AG10803 (cell line): ENCODE measurements at places on chromosomes 12 and 14.

DNA sequence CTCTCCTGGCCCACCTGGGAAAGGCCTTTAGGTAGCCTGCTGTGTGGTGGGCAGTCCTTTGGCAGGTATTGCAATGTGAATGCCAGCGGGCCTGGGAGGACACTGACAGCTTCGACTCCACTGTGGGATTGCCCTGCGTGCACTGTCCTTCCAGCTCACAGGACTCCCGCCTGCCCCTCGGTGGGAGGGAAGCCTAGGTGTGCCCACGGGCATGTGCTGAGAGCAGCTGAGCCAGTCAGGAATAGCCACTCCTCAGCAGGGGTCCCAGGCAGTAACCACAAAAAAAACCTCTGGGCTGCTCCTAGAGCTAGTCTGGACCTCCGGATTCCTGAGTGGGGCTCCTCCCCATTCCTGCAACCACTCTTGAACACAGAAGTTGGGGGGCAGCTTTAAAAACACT is 278.2 kb downstream of the FOXN3 start:
- DNase-seq, result no peak

GRCh38 chr14:74979442-74980397 is 23.0 kb upstream of the EIF2B2 start:
- DNase-seq, result peak; percentile 68

DNA sequence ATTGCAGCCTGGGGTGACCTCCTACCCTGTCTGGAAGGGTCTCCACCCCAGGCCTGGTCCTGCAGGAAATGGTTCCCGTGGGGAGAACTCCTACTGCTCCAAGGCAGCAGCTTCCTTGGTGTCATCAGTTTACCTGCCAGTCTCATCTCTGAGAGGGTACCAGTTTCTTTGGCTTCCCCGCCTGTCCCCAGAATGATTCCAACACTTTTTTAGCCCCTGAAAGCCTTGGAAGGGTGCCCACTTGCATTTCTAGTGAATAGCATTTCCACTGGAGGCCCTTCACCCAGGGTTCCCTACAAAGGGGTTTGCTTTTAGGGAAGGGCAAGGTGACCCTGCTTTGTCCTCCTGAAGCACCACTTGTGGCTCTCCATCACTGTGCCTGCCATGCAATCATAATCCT is 284.3 kb downstream of the ZFP36L1 start:
- DNase-seq, result no peak

- DNase-seq, result no peak
Observed at GRCh38 chr12:72261885-72262284, 10.3 kb upstream of the TRHDE start.

- peak; percentile 81 for DNase-seq
Observed at GRCh38 chr14:88667555-88668273, 104.9 kb downstream of the ZC3H14 start.

- no peak for DNase-seq
Observed at GRCh38 chr14:96683562-96684289, 113.5 kb upstream of the VRK1 start.

DNA sequence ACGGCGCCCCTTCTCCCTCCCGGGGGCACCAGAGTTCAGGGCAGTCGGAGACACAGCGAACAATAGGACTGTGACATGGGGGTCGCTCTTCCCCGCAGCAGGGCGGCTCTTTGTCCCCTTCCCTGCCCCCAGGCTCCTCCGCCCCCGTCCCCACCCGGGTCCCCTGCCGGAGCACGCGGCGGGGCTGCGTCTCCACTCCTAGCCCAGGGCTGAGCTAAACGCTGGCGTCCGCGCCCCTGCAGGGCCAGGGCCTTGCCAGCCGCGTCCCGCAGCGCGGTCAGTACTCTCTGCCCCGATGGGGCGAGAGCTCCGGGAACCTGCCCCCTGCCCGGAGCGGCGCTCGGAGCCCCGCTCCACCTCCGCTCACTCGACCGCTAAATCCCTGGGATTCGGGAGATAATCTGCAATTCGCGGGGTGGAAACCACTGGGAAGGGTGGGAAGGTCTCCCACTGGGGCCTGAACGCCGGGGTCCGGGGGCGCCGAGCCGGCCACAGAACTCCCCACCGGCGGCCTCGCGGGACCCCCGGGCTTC is 825 bp upstream of the CCDC85C start:
- peak; percentile 33 for DNase-seq

DNA sequence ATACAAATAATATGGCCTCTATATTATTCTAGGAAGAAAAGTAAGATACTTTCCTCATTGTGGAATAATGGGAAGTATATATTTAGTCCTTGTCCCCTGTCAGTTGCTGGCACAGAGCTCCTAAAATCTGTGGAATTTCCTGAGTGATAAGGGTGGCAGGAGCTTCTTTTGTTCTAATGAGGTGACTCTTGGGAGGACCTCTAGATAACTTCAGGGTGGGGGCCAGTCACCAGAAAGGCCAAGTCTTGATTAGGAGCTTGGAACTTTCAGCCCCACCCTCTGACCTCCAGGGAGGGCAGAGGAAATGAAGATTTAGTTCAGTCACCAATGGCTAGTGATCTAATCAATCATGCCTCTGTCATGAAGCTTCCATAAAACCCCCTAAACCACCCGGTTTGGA is 179.9 kb upstream of the PRICKLE1 start:
- DNase-seq, result no peak

- peak; percentile 55 for DNase-seq
Observed at GRCh38 chr12:10661338-10661737, 12.5 kb downstream of the STYK1 start.

- peak; percentile 69 for DNase-seq
Observed at GRCh38 chr14:22370084-22370847, 218.8 kb downstream of the DAD1 start.

- DNase-seq, result no peak
Observed at GRCh38 chr12:24455811-24456210, 493.1 kb downstream of the BCAT1 start.

DNA sequence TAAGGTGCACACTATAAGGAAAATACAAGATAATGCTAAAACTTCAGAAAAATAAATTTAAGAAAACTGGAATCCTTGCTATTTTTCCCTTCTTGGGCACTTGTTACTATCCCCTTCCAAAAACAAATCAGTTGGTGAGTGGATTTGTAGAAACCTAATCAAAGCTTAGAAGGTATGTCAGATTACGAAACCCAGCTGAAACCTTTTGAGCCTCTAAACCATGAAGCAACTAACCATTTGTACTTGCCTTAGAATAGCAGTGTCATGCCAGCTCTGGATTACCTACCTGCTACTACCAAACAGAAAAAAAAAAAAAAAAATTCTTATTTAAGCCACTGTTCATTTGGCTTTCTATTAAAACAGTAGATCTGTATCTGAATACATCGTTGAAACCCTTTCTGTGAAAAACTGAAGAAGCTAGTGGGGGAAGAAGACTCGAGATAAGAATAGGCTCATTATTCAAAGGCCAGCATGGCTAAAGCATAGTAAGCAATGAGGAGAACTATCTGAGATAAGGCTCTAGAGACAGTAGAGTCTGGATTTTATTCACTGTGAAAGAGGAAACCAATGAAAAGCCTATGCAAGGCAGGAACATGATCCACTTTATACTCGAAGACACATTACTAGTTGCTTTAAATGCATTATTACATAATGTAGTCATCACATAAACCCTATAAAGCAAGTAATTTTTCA is 30.2 kb downstream of the OSBPL8 start:
- DNase-seq, result peak; percentile 17

GRCh38 chr12:103852498-103852997 is 11.5 kb upstream of the NT5DC3 start:
- no peak for DNase-seq

DNA sequence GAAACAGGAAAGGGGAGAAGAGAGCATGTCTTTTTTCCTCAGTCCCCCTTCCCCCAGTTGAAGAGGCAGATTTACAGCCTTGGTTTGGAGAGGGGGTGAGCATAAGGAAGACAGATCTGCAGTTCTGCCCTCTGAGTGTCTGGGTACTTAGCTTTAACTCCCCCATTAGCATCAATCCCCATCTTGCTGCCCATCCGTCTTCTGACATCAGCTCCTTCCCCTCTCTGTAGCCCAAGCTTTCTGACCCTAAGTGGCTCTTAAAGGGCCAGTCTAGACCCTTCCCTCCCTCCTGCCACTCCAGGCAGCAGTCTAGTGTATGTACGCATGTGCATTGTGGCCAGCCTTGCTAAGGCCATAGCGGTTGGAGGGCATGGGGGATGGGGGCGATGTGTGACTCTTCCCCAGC is 7.3 kb downstream of the GPR84 start:
- DNase-seq, result no peak

GRCh38 chr12:100371146-100371545 is 14.3 kb downstream of the SLC17A8 start:
- no peak for DNase-seq

GRCh38 chr12:87112571-87113345 is 856.6 kb upstream of the MGAT4C start:
- DNase-seq, result no peak
